Thyroid gland (tissue), 4 donors: ENCODE measurements at places on chromosomes 7 and 10. TPM values are rescaled to one million over a fixed set of nuclear protein-coding genes. Genes with fewer than 3 reads are reported as not detected.

DNA sequence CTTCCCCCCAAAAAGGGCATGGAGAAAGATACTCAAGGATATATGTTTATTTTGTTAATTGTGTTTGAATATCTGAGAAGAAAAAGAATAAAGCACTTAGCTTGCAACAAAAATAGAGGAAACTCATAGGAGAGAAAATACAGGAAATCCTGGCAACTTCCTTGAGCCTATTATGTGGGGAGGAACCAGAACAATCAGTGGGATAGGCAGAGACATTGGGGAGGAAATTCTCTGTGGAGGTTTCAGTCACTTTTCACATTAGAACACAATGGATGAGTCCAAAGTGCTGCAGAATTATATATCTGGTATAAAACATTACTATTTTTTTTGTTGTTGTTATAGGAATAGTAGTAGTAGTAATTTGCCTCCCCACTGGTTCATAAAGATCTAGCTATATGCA lies 240.1 kb downstream of the THSD7A start:
- DNase-seq: no peak

- DNase-seq: peak; percentile 84
These were observed 19.7 kb upstream of the BNIP3 start for GRCh38 chr10:132001238-132001972.

The MKX gene
- 1.1 TPM for total RNA-seq

The POP7 gene
- 44.8 TPM for total RNA-seq

GRCh38 chr10:22723783-22724182 lies 9.4 kb upstream of the PIP4K2A start:
- no peak for DNase-seq
